ENCODE measurements at places on chromosomes 16 and 17. TPM values are rescaled to one million over a fixed set of nuclear protein-coding genes. Genes with fewer than 3 reads are reported as not detected.

Gene CCL17
- total RNA-seq, result 3.1 TPM

Gene ZNF500
- 11.4 TPM for total RNA-seq

Gene ARHGAP27
- total RNA-seq, result 41.7 TPM

Gene PRSS27
- total RNA-seq, result 2.4 TPM

Gene TBC1D3B
- 8.1 TPM for total RNA-seq

Gene CNGB1
- total RNA-seq, result not detected

Gene TPSD1
- not detected for total RNA-seq

Gene ST6GALNAC1
- total RNA-seq, result 1.1 TPM

Gene ABAT
- total RNA-seq, result 10.0 TPM

Gene CD68
- 34.1 TPM for total RNA-seq

Gene ST6GALNAC2
- 0.51 TPM for total RNA-seq

Gene ZP2
- total RNA-seq, result not detected

Gene IGSF6
- total RNA-seq, result 0.12 TPM

Gene ATP2C2
- total RNA-seq, result not detected

Gene SLC16A11
- 1.4 TPM for total RNA-seq

Gene TSPAN10
- 0.45 TPM for total RNA-seq

Gene SALL1
- total RNA-seq, result not detected

Gene KRTAP17-1
- not detected for total RNA-seq
